Progenitor cell of endocrine pancreas (in vitro differentiated cells): ENCODE measurements at places on chromosomes 13 and 19. TPM values are rescaled to one million over a fixed set of nuclear protein-coding genes. Genes with fewer than 3 reads are reported as not detected.

The CBY2 gene
- total RNA-seq, result not detected in 2 replicates

The ZNF649 gene
- 41.4 and 42.4 TPM in 2 replicates for total RNA-seq

The IGFL2 gene
- total RNA-seq, result not detected in 2 replicates

The KCNK6 gene
- total RNA-seq, result 0.43 and 0.53 TPM in 2 replicates

DNA sequence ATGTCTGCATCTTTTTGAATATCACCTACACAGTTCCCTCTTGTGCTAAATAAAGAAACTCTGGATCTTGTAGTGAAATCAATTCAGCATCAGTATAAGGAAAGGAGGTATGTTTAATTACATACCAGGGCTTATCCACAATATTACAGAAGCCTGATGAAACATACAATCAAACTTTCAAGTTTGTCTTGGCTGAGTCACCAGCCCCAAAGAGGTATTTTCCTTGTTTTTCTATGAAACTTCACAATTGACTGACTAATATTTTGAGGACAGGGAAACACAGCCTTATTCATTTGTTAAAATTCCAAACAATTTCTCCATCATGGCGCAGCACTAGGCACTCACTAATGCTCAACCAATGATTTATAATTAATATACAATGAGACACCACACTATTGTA is 952.4 kb downstream of the PCDH17 start:
- H3K27ac ChIP-seq, result no peak overlapping the region
- peaks cover 8% of the 10 kb centered on the region for H3K4me1 ChIP-seq
- H3K27me3 ChIP-seq, result no peaks in the 10 kb centered on the region

- H3K4me3 ChIP-seq, result no peak overlapping the region
- no peak overlapping the region for H3K27ac ChIP-seq
- H3K27me3 ChIP-seq, result peaks cover 68% of the 10 kb centered on the region
- DNase-seq, result no peak
- peaks cover 4% of the 10 kb centered on the region for H3K4me1 ChIP-seq
Observed at GRCh38 chr19:13078381-13078780, 24.3 kb downstream of the LYL1 start.

- no peaks in the 10 kb centered on the region for H3K27me3 ChIP-seq
- DNase-seq, result no peak
- no peak overlapping the region for H3K4me3 ChIP-seq
- H3K4me1 ChIP-seq, result no peaks in the 10 kb centered on the region
Observed at GRCh38 chr13:35086667-35087066, 144.6 kb downstream of the NBEA start.

DNA sequence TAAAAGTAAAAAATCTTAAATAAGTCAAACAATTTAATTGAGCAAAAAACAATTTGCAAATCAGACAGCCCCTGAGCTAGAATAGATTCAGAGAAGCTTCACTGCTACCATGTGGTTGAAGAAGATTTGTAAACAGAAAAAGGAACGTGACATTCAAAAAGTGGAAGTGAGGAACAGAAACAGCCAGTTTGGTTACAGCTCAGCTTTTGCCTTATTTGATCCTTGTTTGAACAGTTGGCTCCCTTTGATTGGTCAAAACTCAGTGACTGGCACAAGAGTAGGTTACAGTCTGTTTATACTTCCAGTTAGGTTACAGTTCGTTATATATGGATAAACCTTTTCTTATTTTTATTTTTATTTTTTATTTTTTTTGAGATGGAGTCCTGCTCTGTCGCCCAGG is 5.8 kb downstream of the ZNF221 start:
- DNase-seq, result no peak
- no peaks in the 10 kb centered on the region for H3K27me3 ChIP-seq
- H3K4me1 ChIP-seq, result no peaks in the 10 kb centered on the region
- no peak overlapping the region for H3K4me3 ChIP-seq
- peaks cover 61% of the 10 kb centered on the region for H3K36me3 ChIP-seq
- no peak overlapping the region for H3K27ac ChIP-seq

DNA sequence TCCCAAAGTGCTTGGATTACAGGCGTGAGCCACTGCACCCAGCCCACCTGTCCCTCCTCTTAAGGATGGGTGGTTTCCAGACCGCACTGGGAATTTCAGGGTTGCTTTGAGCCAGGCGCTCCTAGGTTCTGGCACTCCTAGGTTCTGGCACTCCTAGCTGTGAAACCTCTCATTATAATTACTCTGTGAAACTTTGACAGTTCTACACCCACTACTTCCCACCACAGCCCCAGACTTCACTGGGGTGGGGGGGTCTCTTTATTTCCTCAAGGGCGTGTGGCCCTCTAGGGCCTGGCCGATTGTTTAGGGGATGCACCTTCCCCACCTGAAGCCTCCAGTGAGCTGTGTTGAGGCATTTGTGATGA is 2.3 kb upstream of the ADAMTS10 start:
- H3K4me1 ChIP-seq, result peaks cover 16% of the 10 kb centered on the region
- H3K36me3 ChIP-seq, result peaks cover 1% of the 10 kb centered on the region
- H3K27me3 ChIP-seq, result peaks cover 8% of the 10 kb centered on the region
